ENCODE measurements at places on chromosomes 5 and 9.

DNA sequence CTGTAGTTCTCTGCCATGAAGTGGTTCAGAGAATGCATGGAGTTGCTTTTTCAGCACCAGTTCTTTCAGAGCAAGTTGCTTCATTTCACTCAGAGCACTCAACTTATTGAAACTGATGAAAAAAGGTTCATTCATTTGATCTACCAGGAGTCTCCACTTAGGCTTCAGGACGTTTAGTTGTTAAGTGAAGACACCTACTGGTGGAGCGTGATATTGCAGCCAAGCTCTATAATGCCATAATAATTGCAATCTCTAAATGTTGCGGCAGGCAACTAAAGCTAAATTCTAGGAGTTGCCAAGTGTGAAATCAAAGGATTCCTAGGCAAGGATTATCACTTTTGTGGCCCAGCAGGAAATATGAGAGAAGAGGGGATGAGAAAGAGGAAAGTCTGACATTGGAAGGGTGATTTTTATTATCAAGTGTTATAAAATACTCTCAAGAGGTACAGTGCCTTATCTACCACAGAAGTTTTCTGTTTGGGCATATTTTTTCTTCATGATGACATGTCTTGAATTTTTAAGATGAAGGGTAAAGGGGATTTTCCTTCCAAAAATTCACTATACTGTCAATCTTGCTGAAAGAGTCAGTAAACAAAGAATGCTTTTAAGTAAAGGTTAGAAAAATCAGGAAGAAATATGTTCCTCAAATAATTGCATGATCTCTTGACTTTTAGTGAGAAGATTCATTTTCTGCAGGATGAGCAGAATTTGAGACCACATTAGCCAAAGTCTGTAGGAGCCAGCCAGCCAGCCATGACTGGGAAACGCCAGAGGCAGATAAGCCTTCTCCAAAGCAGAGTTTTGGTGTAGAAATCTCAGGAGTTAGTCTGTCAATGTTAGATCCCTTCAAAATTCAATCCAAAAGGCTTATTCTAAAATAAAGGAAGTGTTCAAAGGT lies 83.4 kb downstream of the SH3PXD2B start:
- no peaks in the 10 kb centered on the region for H3K4me1 ChIP-seq
- peak; percentile 57 for DNase-seq
- H3K36me3 ChIP-seq, result no peaks in the 10 kb centered on the region
- H3K4me3 ChIP-seq, result no peak overlapping the region
- no peak overlapping the region for H3K27ac ChIP-seq

- H3K4me3 ChIP-seq, result no peak overlapping the region
- H3K27ac ChIP-seq, result no peak overlapping the region
- no peaks in the 10 kb centered on the region for H3K27me3 ChIP-seq
- H3K4me1 ChIP-seq, result no peaks in the 10 kb centered on the region
Measured at GRCh38 chr5:112276991-112277390, 142.1 kb downstream of the EPB41L4A start.

- no peaks in the 10 kb centered on the region for H3K4me1 ChIP-seq
- H3K36me3 ChIP-seq, result no peaks in the 10 kb centered on the region
- no peak overlapping the region for H3K4me3 ChIP-seq
- no peak for DNase-seq
- H3K27me3 ChIP-seq, result no peaks in the 10 kb centered on the region
- no peak overlapping the region for H3K27ac ChIP-seq
Measured at GRCh38 chr9:124471761-124472160, 21.5 kb downstream of the ADGRD2 start.

DNA sequence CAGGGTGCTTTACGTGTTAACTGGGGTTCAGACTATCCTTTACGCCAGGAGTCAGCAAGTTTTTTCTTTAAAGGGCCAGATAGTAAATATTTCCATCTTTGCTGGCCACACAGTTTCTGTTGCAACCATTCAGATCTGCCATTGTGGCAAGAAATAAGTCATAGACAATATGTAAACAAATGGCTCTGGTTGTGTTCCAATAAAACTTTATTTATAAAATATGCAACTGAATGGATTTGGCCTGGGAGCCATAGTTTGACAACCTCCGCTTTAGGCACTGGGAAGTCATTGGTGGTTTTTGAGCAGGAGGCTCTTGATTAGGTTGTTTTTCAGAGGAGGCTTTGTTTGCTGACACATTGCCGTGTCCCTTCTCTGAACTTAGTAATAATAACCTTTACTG lies 90.7 kb downstream of the INSYN2B start:
- no peak overlapping the region for H3K4me3 ChIP-seq
- peaks cover 12% of the 10 kb centered on the region for H3K36me3 ChIP-seq
- H3K4me1 ChIP-seq, result no peaks in the 10 kb centered on the region
- H3K27me3 ChIP-seq, result no peaks in the 10 kb centered on the region
- DNase-seq, result no peak

DNA sequence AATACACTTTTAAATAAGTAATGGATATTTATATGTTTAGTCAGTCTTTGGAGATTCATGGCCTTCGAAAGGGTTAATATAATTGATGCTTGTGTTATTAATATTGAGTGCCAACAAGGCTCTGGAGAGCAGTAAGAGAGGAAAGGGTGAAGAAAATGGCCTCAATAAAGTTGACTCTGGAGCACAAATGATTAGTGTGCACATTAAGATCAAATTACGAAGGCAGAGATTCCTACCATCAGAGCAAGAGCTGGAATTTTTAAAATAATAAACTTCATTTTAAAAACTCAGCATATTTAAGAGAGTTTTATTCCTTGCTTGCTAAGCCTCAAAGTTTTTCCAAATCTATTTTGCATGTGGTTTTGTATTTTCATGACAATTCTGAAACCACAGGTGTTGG lies 14.8 kb downstream of the SLC44A1 start:
- no peaks in the 10 kb centered on the region for H3K27me3 ChIP-seq
- H3K36me3 ChIP-seq, result no peaks in the 10 kb centered on the region
- no peak overlapping the region for H3K27ac ChIP-seq
- no peak overlapping the region for H3K4me3 ChIP-seq
- no peaks in the 10 kb centered on the region for H3K4me1 ChIP-seq

GRCh38 chr5:171175746-171176145 lies 133.3 kb upstream of the TLX3 start:
- no peak for DNase-seq
- H3K36me3 ChIP-seq, result no peaks in the 10 kb centered on the region
- no peaks in the 10 kb centered on the region for H3K4me1 ChIP-seq
- H3K4me3 ChIP-seq, result no peak overlapping the region
- H3K27ac ChIP-seq, result no peak overlapping the region

DNA sequence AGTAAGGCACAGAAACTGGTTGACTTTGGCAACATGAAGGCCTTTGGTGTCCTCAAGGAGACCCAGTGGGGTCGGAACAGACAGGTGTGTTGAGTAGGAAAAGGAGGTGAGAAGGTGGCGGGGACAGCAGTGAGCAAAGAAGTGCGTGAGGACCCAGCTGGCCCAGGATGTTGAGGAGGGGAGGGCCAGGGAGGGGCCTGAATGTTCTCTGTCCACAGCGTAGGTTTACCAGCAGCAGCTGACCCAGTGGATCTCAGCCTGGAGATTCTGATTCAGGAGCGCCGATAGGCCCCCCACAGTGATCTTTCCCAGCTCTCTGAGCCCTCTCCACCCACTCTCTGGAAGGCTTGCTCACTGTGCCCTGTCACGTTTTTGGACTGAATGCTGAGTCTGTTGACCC lies 88.5 kb downstream of the DAB2IP start:
- H3K27me3 ChIP-seq, result peaks cover 4% of the 10 kb centered on the region
- H3K4me3 ChIP-seq, result no peak overlapping the region
- no peak overlapping the region for H3K27ac ChIP-seq
- H3K4me1 ChIP-seq, result no peaks in the 10 kb centered on the region
- no peaks in the 10 kb centered on the region for H3K36me3 ChIP-seq
- no peak for DNase-seq

All from CD4-positive, CD25-positive, alpha-beta regulatory T cell (primary cell).